ENCODE measurements at places on chromosomes 16 and 17.

- DNase-seq: no peak
These were observed 37.2 kb downstream of the CCDC42 start for GRCh38 chr17:8707332-8708024.

- DNase-seq: no peak
These were observed 112.7 kb downstream of the BRIP1 start for GRCh38 chr17:61750656-61751055.

DNA sequence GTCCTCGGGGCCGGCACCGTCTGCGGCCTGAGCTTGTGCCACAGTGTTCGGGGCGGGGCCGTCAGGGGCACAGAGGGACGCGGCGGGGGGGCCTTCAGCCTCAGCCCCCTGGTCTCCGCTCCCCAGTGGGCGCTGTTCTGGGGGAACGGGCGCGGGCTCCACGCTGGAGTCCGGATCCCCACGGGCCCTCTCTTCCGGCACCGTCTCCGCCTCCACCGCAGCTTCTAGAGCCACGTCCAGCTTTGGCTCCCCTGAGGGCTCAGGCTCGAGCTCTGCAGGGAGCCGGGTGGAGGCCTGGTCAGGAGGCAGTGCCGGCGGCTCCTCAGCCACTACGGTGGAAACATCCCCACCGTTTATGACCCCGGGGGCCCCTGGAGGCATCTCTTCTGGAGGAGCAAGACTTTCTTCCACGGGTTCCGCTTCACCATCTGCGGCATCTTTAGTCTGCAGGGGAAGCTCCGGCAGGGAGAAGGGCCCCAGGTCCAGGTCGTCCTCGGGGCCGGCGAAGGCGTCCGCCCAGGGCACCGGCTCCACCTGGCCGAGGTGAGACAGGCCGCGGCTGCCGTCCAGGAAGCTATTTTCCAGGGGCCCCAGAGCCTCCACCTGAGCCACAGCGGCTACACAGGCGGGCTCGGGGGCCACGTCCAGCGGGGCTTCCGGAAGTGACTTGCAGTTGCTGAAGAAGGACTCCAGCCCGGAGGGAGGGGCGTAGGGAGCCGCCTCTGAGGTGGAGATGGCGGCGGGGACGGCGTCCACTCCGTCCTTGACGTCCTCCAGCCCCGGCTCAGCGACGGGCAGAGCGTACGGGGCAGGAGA is 62.4 kb downstream of the ZNF778 start:
- DNase-seq: no peak

DNA sequence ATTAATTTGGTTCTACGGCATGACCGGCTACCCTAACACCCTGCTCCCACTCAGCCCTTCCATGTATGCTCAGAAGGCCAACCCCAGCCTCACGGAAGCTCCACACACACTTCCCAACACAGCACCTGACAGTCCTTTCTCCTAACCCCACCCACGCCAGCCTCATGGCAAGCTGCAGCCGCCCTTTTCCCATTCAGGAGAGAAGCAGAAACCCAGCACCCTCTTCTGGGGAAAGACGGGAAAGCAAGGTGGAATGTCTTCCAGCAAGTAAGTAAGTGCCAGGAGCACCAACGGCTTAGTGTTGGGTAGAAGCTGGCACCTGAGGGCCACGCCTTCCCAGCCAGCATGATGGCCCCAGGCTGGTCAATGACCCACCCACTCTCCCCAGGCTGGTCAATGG is 32.1 kb downstream of the ABR start:
- no peak for DNase-seq
